ENCODE measurements at places on chromosomes 4 and X. TPM values are rescaled to one million over a fixed set of nuclear protein-coding genes. Genes with fewer than 3 reads are reported as not detected.
A peak's percentile ranks its signal among the peaks of the same experiment; 100 is the strongest.

GPAT3 gene
- 27.7 TPM for total RNA-seq

PPEF2 gene
- not detected for total RNA-seq

HADH gene
- total RNA-seq = 38.6 TPM

CENPE gene
- total RNA-seq = 52.4 TPM

DNA sequence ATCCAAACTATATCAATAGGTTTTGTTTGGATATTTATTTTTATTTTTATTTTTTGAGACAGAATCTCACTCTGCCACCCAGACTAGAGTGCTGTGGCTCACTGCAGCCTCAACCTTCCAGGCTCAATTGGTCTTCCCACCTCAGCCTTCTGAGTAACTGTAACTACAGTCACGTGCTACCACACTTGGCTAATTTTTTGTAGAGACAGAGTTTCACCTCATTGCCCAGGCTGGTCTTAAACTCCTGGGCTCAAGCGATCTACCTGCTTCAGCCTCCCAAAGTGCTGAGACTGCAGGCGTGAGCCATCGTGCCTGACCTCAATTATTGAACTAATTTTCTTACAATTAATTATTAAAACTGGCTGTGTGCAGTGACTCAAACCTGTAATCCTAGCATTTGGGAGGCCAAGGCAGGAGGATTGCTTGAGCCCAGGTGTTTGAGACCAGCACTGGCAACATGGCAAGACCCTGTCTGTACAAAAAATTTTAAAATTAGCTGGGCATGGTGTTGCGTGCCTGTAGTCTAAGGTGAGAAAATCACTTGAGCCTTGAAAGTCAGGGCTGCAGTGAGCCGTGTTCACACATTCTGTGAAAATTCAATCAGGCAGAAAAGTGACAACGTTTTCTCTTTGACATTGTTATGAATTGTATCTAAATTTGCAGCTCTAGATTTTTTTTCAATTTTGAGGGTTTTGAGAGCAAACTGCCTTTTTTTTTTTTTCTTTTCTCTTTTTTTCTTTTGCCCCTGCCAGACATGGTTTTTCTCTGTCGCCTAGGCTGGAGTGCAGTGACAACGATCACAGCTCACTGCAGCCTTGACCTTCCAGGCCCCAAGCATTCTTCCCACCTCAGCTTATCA is 66.0 kb downstream of the UBE2K start:
- no peaks in the 10 kb centered on the region for H3K27me3 ChIP-seq
- peaks cover 1% of the 10 kb centered on the region for H3K4me1 ChIP-seq
- no peak overlapping the region for H3K4me3 ChIP-seq
- peaks cover 37% of the 10 kb centered on the region for H3K36me3 ChIP-seq

- no peak for DNase-seq
- H3K27me3 ChIP-seq = no peaks in the 10 kb centered on the region
- no peaks in the 10 kb centered on the region for H3K4me1 ChIP-seq
- H3K4me3 ChIP-seq = no peak overlapping the region
- H3K36me3 ChIP-seq = no peaks in the 10 kb centered on the region
- no peak overlapping the region for H3K27ac ChIP-seq
These were observed 57.9 kb downstream of the GPR101 start for GRCh38 chrX:136975684-136976470.

DNA sequence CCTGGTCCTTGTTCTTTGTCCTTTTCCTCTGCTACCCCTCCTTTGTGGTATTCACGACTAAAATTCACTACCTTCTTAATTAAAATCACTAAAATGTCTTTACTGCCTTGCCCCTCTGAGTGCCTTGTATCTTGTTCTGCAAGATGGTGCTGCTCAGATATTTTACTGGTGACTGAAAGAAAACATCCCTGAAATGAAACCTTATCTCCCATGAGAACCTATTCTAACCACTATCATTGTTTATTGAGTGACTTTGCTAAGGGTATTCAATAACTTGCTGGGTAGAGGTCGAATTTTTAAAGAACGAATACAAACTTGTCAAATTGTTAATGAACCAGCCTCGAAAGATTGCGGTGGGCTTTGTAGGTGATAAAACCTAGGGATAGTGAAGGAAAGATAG is 52.8 kb downstream of the SPRY1 start:
- H3K4me3 ChIP-seq = no peak overlapping the region
- no peak for DNase-seq
- H3K36me3 ChIP-seq = no peaks in the 10 kb centered on the region

DNA sequence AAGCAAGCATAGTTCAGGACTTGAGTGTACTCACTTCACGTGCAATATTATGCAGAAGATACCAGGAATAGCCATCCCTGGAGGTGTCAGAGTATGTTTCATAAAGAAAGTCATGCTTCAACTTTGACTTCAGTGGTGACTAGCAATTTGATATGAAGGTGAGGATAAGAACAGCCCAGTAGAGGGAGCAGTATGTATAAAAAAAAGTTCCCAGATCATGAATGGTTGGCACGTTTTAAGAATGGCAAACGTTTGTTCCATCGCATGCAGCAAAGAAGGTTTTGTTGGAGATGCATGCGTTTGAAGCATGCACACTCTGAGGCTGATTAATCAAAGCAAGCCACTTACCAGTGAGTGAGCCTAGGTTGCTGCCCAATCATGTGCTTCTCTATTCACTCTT is 33.5 kb upstream of the SLITRK4 start:
- DNase-seq = no peak
- no peaks in the 10 kb centered on the region for H3K27me3 ChIP-seq
- H3K27ac ChIP-seq = no peak overlapping the region
- no peaks in the 10 kb centered on the region for H3K4me1 ChIP-seq

DNA sequence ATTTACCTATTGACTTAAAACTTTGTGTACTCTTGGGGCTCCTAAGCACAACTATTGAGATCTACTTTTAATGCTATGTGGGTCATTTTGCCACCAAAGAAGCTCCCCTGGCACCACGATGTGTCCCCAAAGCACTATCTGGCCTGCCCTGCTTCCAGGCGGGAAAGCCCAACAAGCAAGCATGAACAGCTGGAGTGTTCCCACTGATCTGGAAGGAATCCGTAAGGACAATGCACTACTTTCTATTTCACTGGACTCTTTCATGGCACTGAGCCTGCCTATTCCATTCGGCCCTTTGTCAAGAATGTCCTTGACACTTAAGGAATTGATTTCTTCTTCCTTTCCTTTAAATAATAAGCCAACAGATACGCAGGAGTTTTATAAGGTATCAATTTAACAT is 38.8 kb downstream of the GRIA3 start:
- no peaks in the 10 kb centered on the region for H3K4me1 ChIP-seq
- no peak overlapping the region for H3K4me3 ChIP-seq
- H3K36me3 ChIP-seq = no peaks in the 10 kb centered on the region
- no peak for DNase-seq

DNA sequence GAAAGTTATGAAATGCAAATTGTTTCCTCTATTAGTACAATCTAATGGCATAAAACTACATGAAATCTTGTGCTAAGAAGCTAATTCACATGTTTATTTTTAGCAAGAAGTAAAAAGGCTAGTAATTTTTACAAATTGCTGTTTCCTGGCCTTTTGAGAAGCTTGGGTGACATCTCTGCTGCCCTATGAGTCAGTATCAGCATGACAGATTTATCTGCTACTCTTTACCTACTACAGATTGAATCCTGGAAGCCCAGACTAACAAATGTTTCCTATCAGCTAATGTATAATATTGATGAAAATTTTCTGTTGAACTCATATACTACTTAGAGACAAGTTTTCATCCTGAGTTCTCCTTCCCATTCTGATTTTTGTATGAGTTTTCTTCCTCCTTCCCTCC is 232.4 kb downstream of the DCTD start:
- peaks cover 3% of the 10 kb centered on the region for H3K27me3 ChIP-seq
- no peaks in the 10 kb centered on the region for H3K36me3 ChIP-seq
- no peak overlapping the region for H3K4me3 ChIP-seq
- H3K4me1 ChIP-seq = no peaks in the 10 kb centered on the region
- H3K27ac ChIP-seq = no peak overlapping the region

- H3K4me1 ChIP-seq = peaks cover 29% of the 10 kb centered on the region
- no peak overlapping the region for H3K4me3 ChIP-seq
- peaks cover 21% of the 10 kb centered on the region for H3K27me3 ChIP-seq
- no peak overlapping the region for H3K27ac ChIP-seq
- DNase-seq = no peak
- no peaks in the 10 kb centered on the region for H3K36me3 ChIP-seq
These were observed 19.8 kb downstream of the GAB1 start for GRCh38 chr4:143356493-143356892.

- no peak overlapping the region for H3K27ac ChIP-seq
- no peaks in the 10 kb centered on the region for H3K27me3 ChIP-seq
- no peaks in the 10 kb centered on the region for H3K36me3 ChIP-seq
- no peak overlapping the region for H3K4me3 ChIP-seq
These were observed 103.1 kb upstream of the PPP2R3B start for GRCh38 chrX:489820-490219.

GRCh38 chr4:39976141-39976944 is 1.4 kb downstream of the PDS5A start:
- peaks cover 35% of the 10 kb centered on the region for H3K36me3 ChIP-seq
- no peaks in the 10 kb centered on the region for H3K27me3 ChIP-seq
- peak overlapping the region; percentile 87 for H3K4me3 ChIP-seq
